ENCODE measurements at places on chromosomes 5 and 9.

DNA sequence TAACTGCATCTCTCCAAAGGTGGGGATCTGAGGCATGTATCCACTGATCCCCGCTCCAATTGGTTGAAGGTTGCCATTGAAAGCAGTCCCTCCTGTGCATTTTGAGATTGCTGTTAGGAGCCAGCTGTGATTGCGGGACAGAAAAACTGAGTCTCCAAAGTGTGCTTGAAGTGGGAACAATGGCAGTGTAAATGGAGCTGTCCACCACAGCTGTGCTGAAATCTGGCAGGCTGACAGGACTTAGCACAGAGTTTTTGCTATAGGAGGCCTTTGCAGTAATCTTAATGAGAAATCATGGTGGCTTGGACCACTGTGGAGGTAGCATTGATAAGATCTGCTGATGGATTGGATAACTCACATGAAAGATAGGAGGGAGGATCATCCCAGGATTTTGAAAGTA lies 3.3 kb downstream of the RNF20 start:
- peak; percentile 16 for DNase-seq

DNA sequence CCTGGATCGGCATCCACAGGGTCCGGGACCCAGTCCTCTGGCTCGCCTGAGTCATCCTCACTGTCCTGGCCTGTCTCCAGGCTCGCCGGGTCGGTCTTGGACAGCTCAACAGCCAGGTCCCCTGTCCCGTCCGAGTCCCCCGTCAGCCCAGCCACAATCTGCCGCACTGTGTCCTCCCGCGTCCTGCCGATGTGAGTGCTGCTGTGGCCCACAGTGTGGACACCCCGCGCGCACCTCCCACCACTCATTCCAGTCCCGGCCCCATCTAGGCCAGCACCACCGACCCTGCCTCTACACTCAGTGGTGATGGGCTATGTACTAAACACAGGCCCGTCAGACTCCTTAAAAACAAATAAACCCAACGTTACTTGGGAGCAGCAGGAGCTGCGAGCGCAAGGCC lies 6.7 kb downstream of the ANAPC2 start:
- no peak for DNase-seq

DNA sequence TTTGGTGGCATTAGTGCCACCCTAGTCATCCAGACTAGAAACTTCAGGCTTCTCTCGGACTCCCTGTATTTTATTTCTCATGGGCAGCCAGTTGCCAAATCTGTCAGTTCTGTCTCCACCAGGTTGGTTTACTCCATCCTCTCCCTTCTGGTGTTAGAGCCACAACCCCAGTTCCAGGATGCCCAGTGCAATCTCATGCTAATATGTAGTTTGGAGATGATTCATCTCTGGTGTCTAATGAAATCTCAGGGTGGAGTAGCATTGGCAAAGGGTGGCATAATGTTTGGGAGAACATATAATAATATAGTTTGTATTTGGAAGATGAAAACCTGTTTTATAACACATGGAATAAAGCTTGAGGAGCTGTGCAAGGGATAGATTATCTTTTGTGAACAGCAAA lies 30.2 kb downstream of the SLC46A2 start:
- DNase-seq = no peak

GRCh38 chr5:143671021-143671420 lies 140.9 kb upstream of the HMHB1 start:
- no peak for DNase-seq

DNA sequence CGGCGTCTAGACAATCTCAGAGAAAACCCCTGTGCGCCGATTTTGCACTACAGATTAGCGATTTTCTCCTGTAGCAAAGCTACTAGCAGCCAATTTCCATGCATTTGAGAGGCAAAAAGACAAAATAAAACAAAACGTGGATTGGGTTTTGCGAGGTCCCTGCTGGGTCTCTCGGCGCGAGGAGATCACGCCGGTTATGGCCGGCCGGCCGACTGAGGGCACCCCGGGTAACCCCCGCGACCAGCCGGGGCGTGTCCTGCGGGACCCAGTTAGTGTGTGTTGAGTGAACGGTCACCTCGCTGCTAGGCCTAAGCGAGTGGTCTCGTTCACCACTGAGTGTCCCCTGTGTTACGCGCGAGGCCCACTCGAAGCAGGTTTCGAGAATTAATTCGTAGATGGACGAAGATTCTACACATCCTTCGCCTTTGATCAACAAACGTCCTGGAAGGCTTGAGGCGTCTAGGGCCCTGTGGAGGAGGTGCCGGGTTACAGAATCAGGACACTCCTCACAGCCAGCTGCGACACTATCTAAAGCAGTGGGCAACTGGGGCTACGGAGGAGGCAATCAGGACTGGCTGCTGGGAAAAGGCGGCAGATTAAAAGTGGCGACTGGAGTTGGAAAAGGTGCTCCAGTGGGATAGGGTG lies 764 bp upstream of the VDAC1 start:
- DNase-seq = peak; percentile 32

GRCh38 chr9:134710271-134710540 lies 68.6 kb downstream of the COL5A1 start:
- DNase-seq = no peak

- no peak for DNase-seq
These were observed 78.3 kb upstream of the NEK6 start for GRCh38 chr9:124179196-124180071.

DNA sequence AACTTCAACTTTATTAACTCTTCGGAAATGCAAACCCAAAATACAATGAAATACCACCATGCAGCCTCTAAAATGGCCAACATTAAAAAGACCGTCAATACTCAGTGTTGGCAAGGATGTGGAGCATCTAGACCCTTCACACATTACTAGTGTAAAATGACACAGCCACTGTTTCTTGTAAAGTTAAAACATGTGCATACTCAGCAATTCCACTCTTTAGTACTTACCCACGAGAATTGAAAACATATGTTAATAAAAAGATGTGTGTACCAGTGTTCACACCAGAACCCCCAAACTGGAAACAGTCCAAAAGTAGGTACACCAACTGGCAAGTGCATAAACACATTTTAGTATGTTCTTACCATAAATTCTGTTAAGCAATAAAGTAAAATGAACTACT lies 294.7 kb downstream of the PLK2 start:
- no peak for DNase-seq

DNA sequence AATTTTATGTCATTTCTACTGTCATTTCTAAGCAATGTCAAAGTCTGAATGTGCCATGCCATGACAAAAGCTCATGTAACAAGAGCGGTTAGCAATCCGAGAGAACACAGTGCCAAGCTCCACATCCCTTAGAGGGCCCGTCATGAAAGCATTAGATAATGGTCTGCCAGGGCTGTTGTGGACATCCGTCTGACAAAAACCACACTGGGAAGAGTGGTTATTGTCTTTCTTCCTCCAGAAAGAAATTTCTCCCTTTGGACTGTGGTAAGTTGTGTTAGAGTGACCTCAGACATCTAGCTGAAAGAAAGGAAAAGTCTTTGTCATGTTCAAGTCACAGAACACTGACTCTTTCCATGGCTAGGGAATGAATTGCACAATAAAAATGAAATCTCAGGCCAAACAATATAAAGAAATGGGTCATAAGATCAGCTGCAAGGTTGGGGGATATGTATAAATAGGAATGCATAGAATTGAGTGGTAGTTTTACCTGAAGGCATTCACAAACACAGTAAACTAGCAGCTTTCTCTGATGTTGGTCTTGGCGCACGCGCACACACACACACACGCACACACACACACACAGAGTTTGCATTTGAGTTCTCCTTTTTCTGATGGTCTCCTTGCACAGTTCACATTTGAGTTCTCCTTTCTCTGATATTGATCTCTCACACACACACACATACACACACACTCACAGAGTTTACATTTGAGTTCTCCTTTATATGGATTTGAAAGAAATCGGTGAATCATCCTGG lies 5.3 kb downstream of the SLC1A3 start:
- no peak for DNase-seq

GRCh38 chr5:81355291-81356251 lies 38.4 kb downstream of the ACOT12 start:
- DNase-seq = no peak

DNA sequence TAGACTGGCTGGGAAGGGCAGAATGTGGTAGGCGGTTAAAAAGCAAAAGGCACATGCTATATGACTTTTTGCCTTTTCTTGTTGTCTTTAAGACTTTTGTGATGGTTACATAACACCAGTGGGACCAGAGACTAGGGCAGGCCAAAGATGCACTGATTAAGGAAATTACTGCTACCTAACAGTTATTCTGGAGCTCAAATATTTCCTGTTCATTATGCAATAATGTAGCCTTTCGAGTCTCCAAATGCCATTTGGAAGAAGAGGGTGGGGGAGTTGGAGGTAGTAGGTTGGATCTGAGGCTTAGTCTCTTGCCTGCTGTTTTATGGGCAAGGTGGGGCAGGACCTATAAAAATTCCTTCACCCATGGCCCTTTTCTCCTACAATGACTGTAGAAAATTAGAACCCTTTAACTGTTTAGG lies 51.7 kb downstream of the SH3GL2 start:
- no peak for DNase-seq

GRCh38 chr9:100669968-100670367 lies 92.1 kb downstream of the CAVIN4 start:
- DNase-seq = no peak

GRCh38 chr5:142426129-142427014 lies 101.6 kb upstream of the SPRY4 start:
- peak; percentile 60 for DNase-seq

DNA sequence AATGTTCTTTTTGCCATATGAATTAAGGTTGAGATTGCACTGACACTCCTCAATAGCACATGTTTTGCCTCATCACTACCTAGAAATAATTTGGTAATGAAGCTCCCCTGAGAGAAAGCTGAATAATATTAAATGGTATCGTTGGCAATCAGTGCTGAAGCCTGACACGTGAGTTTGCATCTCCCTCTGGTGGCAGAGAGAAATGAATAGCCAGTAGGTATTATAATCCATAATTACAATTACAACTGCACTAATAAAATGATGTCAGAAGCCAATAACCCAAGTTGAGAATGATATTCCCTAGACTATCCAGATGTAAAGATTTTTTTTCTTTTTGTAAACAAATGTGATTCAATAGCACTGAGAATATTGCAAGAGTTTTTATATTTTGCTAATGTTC lies 700.3 kb downstream of the PTPRD start:
- DNase-seq = no peak

DNA sequence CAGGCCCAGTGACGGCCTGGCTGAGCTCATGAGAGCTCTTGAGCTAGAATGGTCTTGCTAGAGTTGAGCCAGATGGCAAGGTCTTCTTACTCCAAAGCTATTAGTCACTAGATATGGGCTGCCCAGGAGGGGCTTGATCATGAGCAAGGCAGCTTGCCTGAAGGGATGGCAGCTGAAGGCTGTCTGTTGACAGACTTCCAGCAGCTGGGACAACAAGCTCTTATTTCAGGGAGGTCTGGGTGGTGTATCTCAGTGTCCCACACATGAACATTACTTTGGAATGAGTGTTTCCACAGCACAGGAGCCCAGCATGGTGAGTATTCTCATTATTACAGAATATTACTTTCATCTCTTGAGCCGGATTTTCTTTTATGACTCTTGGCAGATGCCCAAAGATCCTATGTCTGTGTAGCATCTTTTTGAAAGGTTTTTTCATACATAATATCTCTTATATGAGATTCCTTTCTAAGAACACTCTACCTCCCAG lies 414.1 kb downstream of the ARHGEF28 start:
- no peak for DNase-seq

DNA sequence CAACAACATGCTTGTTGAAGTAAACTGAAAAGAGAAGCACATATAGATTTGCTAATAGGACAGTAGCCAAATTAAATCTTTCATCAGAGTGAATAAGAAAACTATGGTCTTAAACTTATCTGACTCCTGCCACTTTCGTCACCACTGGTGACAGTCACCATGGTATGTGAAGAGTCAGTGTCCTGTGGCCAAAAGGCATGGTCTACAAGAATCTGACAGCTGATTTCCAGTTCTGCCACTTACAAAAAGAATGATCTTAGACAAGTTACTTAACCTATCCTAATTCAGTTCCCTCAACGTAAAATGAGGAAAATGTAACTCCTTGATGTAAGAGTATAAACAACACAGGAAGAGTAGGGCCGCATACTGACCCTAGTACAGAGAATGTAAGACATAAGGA lies 102.0 kb downstream of the LPAR1 start:
- DNase-seq = no peak

- peak; percentile 22 for DNase-seq
These were observed 21.9 kb upstream of the TNFSF15 start for GRCh38 chr9:114827641-114828302.

DNA sequence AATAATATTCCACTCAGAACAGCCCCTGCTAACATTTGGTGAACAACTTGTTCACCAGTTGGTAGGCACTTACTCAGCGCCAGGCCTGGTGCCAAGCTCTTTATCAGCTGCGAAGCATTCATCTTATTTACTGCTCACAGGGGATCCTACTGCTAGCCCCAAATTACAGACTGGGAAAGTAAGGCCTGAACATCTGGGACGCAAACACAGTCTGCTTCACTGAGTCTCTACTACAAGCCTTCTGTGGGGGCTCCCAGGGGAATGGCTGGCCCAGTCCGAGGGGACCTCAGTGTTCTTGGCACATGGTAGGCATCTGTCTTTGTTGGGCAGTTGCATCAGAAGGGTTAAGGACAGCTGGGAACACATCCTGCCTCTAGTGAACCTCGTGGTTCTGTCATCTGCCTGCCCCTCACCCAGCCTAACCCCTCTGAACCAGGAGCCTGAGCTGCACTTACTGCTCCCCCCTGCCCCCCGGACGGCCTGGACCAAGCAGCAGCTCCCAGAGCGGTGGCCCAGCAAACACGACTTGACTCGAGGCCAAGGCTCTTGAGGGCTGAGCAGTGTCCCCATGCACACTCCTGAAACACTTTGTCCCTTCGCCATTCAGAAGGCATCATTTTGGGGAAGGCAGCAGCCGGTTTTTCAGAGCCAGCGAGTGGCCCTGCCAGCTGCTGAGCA lies at the start of gene PHYHD1:
Gene PHYHD1 (plus strand): TSS at position 602 of the 678 bp plus-strand sequence. CDS start 1,342 bp downstream, outside the sequence.
- no peak for DNase-seq

- no peak for DNase-seq
These were observed 12.8 kb downstream of the FGFR4 start for GRCh38 chr5:177099422-177100093.

DNA sequence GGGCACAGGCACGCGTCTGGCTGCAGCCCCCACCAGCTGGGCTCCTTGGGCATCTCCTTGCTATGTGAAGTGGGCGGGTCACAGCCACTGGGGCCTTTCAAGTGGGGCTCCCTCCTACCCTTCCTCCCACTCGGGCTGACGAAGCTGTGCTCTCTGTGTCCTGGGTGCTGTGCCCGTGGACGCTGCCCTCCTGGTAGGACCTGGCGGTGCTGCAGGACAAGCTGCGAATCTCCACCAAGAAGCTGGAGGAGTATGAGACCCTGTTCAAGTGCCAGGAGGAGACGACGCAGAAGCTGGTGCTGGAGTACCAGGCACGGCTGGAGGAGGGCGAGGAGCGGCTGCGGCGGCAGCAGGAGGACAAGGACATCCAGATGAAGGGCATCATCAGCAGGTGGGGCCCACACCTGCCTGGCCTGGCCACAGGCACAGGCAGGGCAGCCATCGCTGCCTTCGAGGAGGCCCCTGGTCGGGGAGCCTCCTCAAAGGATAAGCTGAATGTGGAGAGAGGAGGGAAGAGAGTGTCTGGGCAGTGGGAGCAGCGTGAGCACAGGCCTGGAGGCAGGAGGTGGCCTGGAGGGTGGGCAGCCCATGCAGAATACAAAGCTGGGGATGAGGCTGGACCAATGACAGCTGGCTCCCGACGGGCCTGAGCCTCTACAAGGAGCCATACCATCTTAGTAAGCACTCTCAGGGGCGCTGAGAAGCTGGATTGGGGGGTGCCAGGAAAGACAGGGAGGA lies 124.7 kb downstream of the DAB2IP start:
- DNase-seq = no peak

GRCh38 chr5:95919658-95920057 lies 42.0 kb downstream of the ELL2 start:
- no peak for DNase-seq

Measured in activated CD4-positive, alpha-beta T cell treated with anti-CD3 and anti-CD28 coated beads, Interleukin-10, Interleukin-2, amounts not matched to agents 100 ng/mL and 50 ng/mL, durations not matched to agents 16 hours and 8 hours (primary cell).